ENCODE measurements at places on chromosomes 1 and 21. TPM values are rescaled to one million over a fixed set of nuclear protein-coding genes. Genes with fewer than 3 reads are reported as not detected.
A peak's percentile ranks its signal among the peaks of the same experiment; 100 is the strongest.

- no peaks in the 10 kb centered on the region for H3K36me3 ChIP-seq
- H3K4me3 ChIP-seq: no peak overlapping the region
- H3K27ac ChIP-seq: no peak overlapping the region
- H3K27me3 ChIP-seq: peaks cover 6% of the 10 kb centered on the region
- no peak for DNase-seq
Observed at GRCh38 chr1:157834430-157834829, 7.2 kb downstream of the CD5L start.

DNA sequence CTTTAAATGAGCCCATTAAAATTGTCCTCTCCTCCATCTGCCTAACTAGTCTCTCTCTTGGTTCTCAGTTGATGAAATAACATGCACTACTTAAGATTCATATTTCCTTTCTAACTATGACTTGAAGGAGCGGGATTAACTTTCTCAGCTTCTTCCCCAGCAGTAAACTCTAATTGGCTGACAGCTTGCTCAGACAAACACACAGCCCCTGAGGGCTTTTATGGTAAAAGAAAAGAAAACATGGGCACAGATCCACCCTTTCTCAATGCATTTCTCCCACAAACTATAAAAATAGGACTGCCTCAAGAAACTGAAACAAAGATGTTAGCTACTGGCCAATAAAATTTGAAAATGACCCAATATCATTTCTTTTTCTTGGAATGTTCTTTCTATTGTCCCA, 703.1 kb downstream of the ADGRL2 start:
- H3K27me3 ChIP-seq: no peaks in the 10 kb centered on the region
- H3K4me3 ChIP-seq: no peak overlapping the region
- no peaks in the 10 kb centered on the region for H3K36me3 ChIP-seq
- peaks cover 3% of the 10 kb centered on the region for H3K4me1 ChIP-seq
- DNase-seq: no peak

DNA sequence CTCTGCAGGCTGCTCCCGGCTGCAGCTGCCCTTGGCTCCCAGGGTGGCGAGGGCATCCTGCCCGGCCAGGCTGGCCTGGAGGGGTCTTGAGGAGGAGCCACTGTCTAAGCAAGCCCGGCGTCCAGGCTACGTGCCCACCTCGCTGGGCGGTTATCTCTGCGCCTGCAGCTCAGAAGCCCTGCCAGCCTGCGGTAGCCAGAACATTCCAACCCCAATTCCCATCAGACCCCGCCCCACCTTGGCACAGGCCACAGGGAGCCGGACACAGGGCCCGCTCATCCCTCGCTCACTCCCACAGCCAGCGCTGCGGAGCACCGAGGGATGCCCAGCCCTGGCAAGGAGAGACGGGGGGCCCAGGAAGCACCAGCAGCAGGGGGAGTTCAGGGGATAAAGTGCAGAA, 53.9 kb downstream of the MEGF6 start:
- H3K4me1 ChIP-seq: no peaks in the 10 kb centered on the region
- H3K27me3 ChIP-seq: peaks cover 7% of the 10 kb centered on the region
- DNase-seq: no peak

The DNAI4 gene
- total RNA-seq: 0.78 TPM

DNA sequence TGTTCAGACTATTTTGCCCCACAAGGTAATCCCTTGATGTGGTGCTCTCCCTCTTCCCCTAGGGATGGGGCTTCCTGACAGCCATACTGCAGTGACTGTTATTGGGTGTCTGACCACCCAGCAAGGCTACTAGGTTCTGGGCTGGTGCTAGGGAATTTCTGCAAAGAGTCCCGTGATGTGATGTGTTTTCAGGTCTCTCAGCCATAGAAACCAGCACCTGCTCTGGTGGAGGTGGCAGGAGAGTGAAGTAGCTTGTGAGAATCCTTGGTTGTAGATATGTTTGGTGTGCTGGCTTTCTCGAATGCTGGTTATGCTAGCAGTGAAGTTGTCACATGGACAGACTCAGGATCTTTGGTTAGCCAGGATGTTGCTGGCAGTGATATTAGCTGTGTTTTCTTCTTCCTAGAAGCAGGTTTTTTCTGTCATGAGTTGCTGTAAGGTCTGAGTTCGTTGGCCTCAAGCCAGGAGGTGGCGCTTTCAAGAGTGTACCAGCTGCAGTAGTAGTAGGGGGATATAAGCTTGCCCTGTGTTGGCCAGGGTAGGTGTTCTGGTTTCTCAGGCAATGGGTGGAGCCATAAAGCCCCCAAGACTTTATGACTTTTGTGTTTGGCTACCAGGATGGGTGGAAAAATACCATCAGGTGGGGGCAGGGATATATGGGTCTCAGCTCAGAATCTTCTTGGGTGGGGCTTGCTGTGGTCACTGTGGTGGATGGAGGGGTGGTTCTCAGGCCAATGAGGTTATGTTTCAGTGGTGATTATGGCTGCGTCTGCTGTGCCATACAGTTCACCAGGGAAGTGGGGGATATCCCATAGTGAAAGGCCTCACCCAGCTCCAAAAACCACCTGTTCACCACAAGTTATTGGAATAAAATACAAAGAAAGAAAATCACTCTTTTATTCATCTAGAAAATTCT, 1112.3 kb downstream of the KCNT2 start:
- H3K27me3 ChIP-seq: no peaks in the 10 kb centered on the region
- no peak overlapping the region for H3K4me3 ChIP-seq
- DNase-seq: no peak

DNA sequence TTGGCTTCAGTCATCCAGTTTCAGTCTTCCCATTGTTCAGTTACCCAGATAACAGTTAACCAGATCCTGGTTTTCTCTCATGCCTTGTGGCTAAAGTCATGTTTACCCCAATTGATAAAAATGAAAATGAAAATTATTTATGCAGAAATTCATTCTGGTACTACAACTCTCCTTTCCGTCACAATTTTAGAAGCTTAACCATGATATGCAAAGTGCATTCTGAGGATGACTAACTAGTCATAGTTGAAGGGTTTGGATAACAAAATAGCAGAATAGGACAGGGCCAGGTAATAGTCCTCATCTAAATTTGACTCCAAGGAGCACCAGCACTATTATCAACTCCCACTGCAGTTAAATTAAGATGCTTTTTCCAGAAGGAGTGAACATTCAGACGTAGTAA, 94.7 kb downstream of the NTMT2 start:
- no peak overlapping the region for H3K27ac ChIP-seq
- H3K36me3 ChIP-seq: no peaks in the 10 kb centered on the region
- no peak for DNase-seq
- H3K4me3 ChIP-seq: no peak overlapping the region

- no peak overlapping the region for H3K4me3 ChIP-seq
- no peak for DNase-seq
- no peaks in the 10 kb centered on the region for H3K36me3 ChIP-seq
Observed at GRCh38 chr1:2425892-2426291, 13.5 kb upstream of the PEX10 start.

- no peaks in the 10 kb centered on the region for H3K27me3 ChIP-seq
- peak overlapping the region; percentile 54 for H3K27ac ChIP-seq
- peak; percentile 20 for DNase-seq
- H3K36me3 ChIP-seq: no peaks in the 10 kb centered on the region
- peak overlapping the region; percentile 85 for H3K4me3 ChIP-seq
- H3K4me1 ChIP-seq: peaks cover 19% of the 10 kb centered on the region
Observed at GRCh38 chr1:2584686-2585317, 1.8 kb upstream of the PRXL2B start.

The CFHR2 gene
- not detected for total RNA-seq

GRCh38 chr1:54485416-54485815, 62.6 kb upstream of the ACOT11 start:
- no peak for DNase-seq
- H3K27me3 ChIP-seq: peaks cover 7% of the 10 kb centered on the region
- H3K4me1 ChIP-seq: peaks cover 31% of the 10 kb centered on the region
- peak overlapping the region; percentile 11 for H3K4me3 ChIP-seq
- H3K27ac ChIP-seq: no peak overlapping the region

The MAP10 gene
- total RNA-seq: 3.6 TPM

DNA sequence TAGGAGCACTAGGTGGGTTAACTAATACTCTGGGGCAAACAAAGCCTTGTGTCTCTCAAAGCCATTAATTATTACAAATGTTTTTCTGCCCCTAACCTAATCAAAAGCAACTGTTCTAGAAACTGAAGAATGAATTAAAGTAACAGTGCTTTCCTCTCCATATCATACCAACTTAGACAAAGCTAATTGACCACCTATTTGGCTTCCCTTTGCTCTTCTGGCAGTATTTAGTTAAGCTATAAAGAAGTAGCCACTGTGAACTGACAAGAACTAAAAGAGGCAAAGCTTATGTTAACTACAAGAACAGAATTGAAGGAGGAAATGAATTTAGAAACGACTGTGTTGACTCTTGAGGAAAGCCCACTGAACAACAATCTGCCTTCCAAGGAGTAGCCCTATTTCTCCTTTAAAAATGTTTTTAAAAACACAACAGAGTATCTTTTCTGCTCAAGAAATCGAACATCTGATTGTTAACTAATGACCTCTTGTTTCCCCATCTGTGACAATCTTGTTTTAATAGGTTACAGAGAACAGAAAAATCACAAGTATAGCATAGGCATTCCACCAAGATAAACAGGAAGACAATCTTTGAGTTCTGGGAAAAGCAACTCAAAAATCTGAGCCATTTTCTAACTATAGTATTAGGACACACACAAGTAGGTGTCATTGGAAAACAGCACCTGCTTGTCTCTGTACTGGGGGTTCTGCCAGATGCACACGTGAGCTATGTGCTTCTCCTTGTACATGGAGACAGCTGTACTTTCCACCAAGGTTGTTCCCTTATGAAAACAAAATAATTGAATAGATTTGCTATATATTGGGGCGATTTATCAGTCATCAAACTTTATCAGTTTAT, 3.1 kb upstream of the EGLN1 start:
- no peaks in the 10 kb centered on the region for H3K36me3 ChIP-seq
- peaks cover 4% of the 10 kb centered on the region for H3K4me1 ChIP-seq
- no peak for DNase-seq
- no peak overlapping the region for H3K4me3 ChIP-seq
- no peak overlapping the region for H3K27ac ChIP-seq

DNA sequence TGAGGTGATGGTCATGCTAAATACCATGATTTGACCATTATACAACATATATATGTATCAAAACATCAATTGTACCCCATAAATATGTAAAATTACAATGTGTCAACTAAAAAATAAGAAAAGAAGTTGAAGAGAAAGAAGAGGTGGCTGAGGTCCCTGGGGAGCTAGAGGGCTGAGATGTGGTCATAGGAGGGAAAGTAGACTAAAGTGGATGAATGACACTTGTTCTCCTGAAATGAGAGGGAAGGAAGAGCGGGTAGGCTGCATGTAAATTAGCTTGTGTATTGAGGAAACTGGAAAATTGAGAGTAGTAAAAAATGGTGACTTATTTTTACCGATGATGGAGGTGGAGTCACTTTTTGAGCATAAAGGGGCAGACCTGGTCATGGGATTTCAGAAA, 117.0 kb downstream of the ST6GALNAC3 start:
- H3K27ac ChIP-seq: no peak overlapping the region
- no peak overlapping the region for H3K4me3 ChIP-seq
- no peaks in the 10 kb centered on the region for H3K36me3 ChIP-seq
- DNase-seq: no peak

The C1orf226 gene
- 12.3 TPM for total RNA-seq

GRCh38 chr1:157993147-157993917, at the start of gene KIRREL1:
KIRREL1 (plus strand) TSS chr1:157993645; CDS start chr1:157993677, 32 bp downstream.
- peak within 1 kb of the TSS; percentile 88 for H3K4me3 ChIP-seq
- H3K27me3 ChIP-seq: peaks cover 15% of the 10 kb centered on the region
- no peaks in the 10 kb centered on the region for H3K36me3 ChIP-seq
- DNase-seq: no peak
- peaks cover 14% of the 10 kb centered on the region for H3K4me1 ChIP-seq

DNA sequence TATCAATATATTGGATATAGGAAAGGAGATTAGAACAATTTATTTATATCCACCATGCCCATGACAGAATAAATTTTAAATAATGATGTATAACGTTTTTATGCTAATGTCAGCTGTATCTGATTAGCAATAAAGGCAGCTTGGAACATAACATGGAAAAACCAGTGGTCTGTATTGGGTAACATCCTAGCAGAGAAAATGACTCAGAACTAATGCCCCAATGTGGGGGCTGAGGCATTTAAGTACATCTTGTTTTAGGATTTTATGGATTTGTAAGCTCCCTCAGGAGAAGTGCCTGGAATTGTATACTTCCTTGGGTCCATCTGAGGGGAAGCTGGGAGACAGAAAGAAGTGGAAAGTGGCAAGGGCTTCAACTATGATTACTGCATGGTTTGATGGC, 82.3 kb downstream of the HMCN1 start:
- no peak overlapping the region for H3K4me3 ChIP-seq
- H3K27ac ChIP-seq: no peak overlapping the region
- H3K27me3 ChIP-seq: peaks cover 2% of the 10 kb centered on the region
- no peaks in the 10 kb centered on the region for H3K36me3 ChIP-seq

The ZNF593OS gene
- total RNA-seq: 4.2 TPM

DNA sequence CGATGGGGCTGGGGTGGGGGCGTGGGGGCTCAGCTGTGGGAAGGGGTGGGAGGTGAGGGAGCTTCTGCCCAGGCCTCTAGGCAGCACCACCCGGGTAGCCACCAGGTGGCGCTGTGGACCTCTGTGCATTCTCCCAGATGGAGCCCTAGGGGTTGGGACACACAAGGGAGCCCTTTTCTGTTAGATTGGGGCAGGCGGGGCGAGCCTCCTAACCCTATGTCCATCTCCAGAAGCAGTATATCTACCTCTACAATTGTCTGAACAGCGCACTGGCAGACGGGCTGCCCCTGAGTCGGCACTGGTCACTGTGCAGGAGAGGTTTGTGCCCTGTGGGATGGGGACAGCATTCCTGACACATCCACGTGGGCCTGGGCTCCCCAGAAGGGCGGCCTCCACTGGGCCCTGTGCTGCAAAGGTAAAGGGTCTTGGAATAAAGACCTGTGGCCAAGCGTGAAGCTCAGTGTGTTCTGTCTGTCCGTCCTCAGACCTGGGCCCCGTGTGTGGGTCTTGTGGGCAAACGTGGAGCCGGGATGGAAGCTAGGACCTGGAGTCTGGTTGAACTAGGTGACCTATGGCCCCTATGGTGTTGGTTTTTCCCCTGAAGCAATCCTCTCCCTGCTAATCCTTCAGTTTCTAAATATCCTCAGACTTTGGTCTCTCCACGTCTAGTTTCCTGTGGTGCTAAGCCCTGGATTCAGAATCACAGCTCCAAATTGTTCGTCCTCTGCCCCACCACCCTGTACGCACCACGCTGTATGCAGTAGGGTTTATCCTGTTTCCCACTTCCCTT, 4.4 kb upstream of the LGR6 start:
- DNase-seq: peak; percentile 93
- peaks cover 8% of the 10 kb centered on the region for H3K27me3 ChIP-seq
- H3K36me3 ChIP-seq: no peaks in the 10 kb centered on the region
- peak overlapping the region; percentile 75 for H3K27ac ChIP-seq
- H3K4me3 ChIP-seq: peak overlapping the region; percentile 52

GRCh38 chr1:151369621-151370048, 2.9 kb downstream of the SELENBP1 start:
- H3K36me3 ChIP-seq: no peaks in the 10 kb centered on the region
- H3K27ac ChIP-seq: no peak overlapping the region
- H3K4me1 ChIP-seq: peaks cover 5% of the 10 kb centered on the region
- no peak overlapping the region for H3K4me3 ChIP-seq

The GATAD2B gene
- total RNA-seq: 57.6 TPM

Data from glutamatergic neuron (in vitro differentiated cells).